ENCODE measurements at places on chromosomes 2 and 18. TPM values are rescaled to one million over a fixed set of nuclear protein-coding genes. Genes with fewer than 3 reads are reported as not detected.

- DNase-seq: no peak
These were observed 46.2 kb downstream of the COA5 start for GRCh38 chr2:98561902-98562695.

- DNase-seq: no peak
These were observed 57.7 kb upstream of the ASPRV1 start for GRCh38 chr2:70019096-70019495.

DNA sequence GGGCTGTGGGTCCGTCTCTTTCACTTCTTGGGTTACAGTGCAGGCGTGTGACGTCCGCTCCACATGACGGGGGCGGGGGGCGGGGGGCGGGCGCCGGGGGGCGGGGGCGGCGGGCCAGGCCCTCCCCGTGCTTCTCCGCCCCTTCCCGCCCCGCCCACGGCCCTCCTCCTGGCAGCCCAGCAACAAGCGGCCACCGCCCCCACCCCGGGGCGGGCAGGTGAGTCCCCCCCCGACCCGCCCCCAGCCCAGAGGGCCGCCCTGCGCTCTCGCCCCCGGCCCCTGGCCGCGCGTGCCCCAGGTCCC is 3.6 kb downstream of the ZNF516 start:
- peak; percentile 81 for DNase-seq

GRCh38 chr2:11080253-11081115 is 74.8 kb upstream of the SLC66A3 start:
- DNase-seq: no peak

Gene ACADL
- total RNA-seq: 1.0 TPM

Gene KATNAL2
- total RNA-seq: 7.6 TPM

Measured in Calu3 (cell line).